Regular cardiac myocyte (primary cell): ENCODE measurements at places on chromosomes 7 and 10. TPM values are rescaled to one million over a fixed set of nuclear protein-coding genes. Genes with fewer than 3 reads are reported as not detected.

Gene GSDME
- 50.2 and 60.3 TPM in 2 replicates for total RNA-seq

Gene FAM237B
- under 0.01 TPM in 1 of 2 replicates, not detected in the other for total RNA-seq

Gene EXOC6
- 11.1 and 21.4 TPM in 2 replicates for total RNA-seq

Gene IGF2BP3
- total RNA-seq, result 20.3 and 36.0 TPM in 2 replicates

Gene FAM131B
- 1.2 and 3.1 TPM in 2 replicates for total RNA-seq

Gene KIAA1549
- 0.56 and 0.58 TPM in 2 replicates for total RNA-seq

Gene TLX1
- not detected in 2 replicates for total RNA-seq

Gene RBP4
- 0.28 TPM in 1 of 2 replicates, not detected in the other for total RNA-seq

Gene NUDT13
- 1.2 and 1.4 TPM in 2 replicates for total RNA-seq

Gene MET
- 67.1 and 105 TPM in 2 replicates for total RNA-seq

Gene LIPK
- total RNA-seq, result not detected in 2 replicates

Gene CHAT
- not detected in 2 replicates for total RNA-seq

Gene OR2A1
- under 0.01 TPM in 1 of 2 replicates, not detected in the other for total RNA-seq

Gene UCMA
- not detected in 2 replicates for total RNA-seq

Gene PRLHR
- not detected in 2 replicates for total RNA-seq

Gene ASNS
- total RNA-seq, result 26.2 and 42.8 TPM in 2 replicates

Gene CCDC172
- total RNA-seq, result not detected in 2 replicates

Gene EMX2
- under 0.01 and 0.28 TPM in 2 replicates for total RNA-seq

Gene STEAP4
- total RNA-seq, result 0.19 and 0.56 TPM in 2 replicates

Gene FAM24B
- total RNA-seq, result 4.4 and 5.4 TPM in 2 replicates

Gene GNAT3
- 0.28 and 0.58 TPM in 2 replicates for total RNA-seq

Gene CRYGN
- total RNA-seq, result 0.56 TPM in 1 of 2 replicates, not detected in the other

Gene TRIM74
- total RNA-seq, result 0.19 TPM in 1 of 2 replicates, not detected in the other

Gene CDK1
- 15.5 and 84.0 TPM in 2 replicates for total RNA-seq

Gene ATRNL1
- total RNA-seq, result 0.58 and 1.4 TPM in 2 replicates

Gene IDI2
- total RNA-seq, result 0.28 TPM in 1 of 2 replicates, not detected in the other

Gene GNG11
- 123 and 152 TPM in 2 replicates for total RNA-seq

Gene NUTM2E
- under 0.01 TPM in 1 of 2 replicates, not detected in the other for total RNA-seq

Gene JCAD
- 7.1 and 9.9 TPM in 2 replicates for total RNA-seq

Gene SPDYE16
- total RNA-seq, result 0.56 TPM in 1 of 2 replicates, not detected in the other

Gene SCIN
- total RNA-seq, result 0.19 and 0.56 TPM in 2 replicates

Gene PIP
- total RNA-seq, result 0.38 TPM in 1 of 2 replicates, not detected in the other

Gene SYNPO2L
- total RNA-seq, result under 0.01 TPM in 2 replicates

Gene CABCOCO1
- total RNA-seq, result 0.28 TPM in 1 of 2 replicates, not detected in the other

Gene SEMA3C
- total RNA-seq, result 195 and 315 TPM in 2 replicates

Gene RASA4B
- total RNA-seq, result 2.0 and 2.9 TPM in 2 replicates
